ENCODE measurements at places on chromosomes 2 and 18.

- no peak for DNase-seq
Observed at GRCh38 chr18:49130261-49130660, 179.5 kb upstream of the SMAD7 start.

DNA sequence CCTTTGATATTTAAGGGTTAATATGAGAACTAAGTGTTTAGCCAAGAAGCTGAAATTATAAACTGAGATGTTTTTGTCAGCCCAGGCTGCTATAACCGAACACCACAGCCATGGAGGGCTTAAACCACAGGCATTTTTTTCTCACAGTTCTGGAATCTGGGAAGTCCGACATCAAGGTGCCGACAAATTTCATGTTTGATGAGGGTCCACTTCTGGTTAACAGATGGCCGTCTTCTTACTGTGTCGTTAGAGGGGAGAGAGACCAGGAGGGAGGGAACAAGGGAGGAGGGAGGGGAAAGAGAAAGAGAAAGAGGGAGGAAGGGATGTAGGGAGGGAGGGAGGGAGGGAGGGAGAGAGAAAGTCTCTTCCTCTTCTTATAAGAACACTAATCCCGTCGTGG, 6.5 kb upstream of the CNDP2 start:
- no peak for DNase-seq

DNA sequence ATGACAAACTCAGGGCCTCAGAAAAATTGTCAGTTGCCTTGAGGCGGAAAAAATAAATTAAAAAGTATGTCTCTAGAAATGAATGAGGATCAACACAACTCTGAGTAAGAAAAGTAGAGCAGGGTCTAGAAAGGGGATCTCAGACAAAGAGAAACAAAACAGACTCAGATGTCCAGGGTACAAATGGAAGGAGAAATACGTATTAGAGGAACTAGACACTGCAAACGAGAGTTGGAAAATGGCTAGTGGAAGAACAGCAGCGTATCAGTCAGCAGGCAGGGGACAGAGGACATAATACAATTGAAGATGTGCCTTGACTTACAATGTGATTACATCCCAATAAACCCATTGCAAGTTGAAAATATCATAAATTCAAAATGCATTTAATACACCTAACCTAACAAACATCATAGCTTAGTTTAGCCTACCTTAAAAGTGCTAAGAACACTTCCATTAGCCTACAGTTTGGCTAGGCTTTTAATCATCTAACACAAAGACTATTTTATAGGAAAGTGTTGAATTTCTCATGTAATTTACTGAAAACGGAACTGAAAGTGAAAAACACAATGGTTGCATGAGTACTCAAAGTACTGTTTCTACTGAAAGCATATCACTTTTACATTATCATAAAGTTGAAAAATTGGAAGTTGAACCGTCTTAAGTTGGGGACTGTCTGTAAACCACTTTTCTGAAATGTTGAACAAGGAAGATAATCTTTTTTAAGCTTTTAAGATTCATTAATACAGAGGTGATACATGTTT, 182.8 kb downstream of the NBAS start:
- no peak for DNase-seq

DNA sequence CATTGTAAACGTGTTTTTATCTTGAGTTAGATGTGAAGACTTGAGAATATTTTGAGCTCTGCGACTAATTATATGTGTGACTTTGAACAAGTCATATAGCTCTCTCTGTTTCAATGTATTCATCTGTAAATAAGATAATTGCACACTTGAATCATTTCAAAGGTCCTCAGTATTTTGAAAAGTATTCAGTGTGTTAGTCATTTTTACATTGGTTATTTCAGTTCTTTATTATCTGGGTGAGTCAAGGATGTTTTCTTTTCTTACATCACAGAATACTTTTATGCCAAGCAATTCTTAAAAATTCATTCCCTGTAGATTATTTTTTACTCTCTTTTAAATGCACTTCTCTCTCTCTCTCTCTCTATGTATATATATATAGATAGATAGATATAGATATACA, 1098.0 kb upstream of the ZEB2 start:
- DNase-seq = no peak

DNA sequence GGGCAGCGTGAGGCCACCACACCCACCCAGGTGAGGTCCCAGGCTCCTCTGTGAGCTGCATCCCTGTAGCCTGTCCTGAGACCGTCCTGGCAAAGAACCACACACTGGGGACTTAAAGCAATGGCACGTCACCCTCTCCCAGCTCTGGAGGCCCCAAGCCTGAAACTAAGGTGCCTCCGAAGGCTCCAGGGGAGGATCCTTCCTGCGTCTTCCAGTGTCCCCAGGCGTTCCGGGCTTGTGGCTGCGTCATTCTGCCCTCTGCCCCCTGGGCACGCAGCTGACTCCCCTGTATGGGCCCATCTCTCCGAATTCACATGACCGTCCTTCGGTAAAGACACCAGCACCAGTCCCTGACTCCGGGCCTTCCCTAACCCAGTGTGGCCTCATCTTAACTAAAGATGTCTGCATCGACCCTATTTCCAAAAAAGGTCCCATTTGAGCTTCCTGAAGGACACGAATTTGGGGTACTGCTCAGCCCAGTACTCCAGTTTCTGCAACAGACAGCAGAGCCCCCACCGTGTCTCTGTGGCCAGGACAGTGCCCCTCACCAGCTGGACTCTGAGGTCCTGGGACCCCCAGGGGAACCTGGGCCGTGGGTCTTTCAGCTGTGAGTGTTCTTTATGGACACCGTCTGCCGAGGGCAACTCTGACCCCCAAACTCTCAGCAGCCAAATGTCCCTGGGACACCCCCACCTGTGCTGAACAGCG, 75.2 kb upstream of the CTDP1 start:
- DNase-seq = no peak

- no peak for DNase-seq
Observed at GRCh38 chr2:21021430-21021829, 22.4 kb downstream of the APOB start.

- DNase-seq = peak; percentile 36
Observed at GRCh38 chr2:10688921-10689807, 611 bp downstream of the NOL10 start.

DNA sequence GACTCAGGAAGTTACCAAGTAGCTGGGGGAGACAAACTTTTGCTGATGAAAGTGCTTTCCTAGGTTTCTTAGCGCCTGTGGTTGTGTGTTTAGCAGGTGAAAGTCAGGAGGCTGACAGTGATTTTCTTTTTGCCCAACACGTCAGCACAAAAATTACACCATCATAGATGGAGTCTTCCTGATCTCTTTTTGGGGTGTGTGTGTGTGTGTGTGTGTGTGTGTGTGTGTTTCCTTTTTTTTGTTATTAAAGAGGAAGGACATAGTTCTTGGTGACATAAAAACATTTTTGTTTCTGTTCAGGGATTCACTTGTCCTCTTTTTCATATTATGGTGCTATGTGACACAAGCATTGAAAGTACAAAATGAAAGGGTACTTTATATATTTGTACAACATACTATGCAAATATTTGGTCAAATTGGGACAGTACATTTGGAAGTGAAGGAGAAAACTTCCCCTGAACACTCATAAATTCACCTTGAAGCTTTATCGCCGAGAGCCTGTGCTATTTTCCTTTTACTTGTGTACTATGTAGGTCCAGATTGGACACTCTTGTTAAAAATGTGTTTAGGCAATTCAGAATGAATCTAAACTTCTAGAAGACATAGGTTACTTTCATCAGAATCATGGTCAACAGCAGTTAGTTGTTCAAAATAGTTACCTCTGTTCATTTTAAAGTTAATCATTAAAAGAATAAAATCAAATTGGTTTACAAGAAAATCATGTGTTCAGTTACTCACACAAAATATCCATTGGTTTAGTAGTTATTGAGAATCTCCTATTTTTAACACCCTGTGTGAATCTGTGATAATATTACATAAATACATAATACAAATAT, 491.9 kb downstream of the IRS1 start:
- no peak for DNase-seq

DNA sequence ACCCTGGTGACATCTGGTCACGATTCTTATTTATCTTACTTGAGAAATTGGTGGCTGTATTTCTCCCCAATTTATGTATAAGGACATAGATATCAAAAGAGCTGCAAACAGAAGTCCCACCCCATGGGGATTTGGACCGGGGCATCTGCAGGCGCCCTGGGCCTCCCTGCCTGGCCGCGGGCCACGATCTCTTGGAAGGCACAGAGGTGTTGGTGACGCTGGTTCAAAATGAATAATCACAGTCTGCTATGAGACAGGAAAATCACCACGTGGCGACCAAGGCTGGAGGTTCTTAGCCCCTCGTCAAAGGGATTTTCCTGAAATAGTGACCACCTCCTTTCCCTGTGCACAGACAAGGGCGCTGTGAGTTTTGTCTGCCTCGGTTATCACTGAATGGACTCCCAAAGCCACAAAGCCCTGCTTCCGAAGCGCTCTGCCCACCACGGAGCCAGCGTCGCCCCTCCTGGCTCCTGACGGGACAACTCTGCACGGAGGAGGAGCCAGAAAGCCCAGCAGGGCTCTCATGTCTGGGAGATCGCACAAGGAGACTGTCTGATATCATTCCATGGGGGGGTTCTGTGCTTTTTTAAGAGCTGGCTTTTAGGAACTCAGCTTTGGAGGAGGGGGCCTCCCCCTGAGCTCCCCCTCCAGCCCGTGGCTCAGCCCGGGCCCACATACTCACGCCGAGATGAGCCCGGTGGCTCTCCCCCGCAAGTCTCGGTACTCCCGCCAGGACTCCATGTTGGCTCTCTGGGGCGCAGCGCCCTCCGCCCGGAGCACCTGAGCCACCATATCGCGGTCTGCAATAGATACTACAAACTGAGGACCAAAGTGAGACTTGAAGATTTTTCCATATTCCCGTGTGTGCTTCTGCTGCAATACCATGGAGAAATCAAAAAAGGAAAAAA, 14.6 kb downstream of the CYP27C1 start:
- no peak for DNase-seq

DNA sequence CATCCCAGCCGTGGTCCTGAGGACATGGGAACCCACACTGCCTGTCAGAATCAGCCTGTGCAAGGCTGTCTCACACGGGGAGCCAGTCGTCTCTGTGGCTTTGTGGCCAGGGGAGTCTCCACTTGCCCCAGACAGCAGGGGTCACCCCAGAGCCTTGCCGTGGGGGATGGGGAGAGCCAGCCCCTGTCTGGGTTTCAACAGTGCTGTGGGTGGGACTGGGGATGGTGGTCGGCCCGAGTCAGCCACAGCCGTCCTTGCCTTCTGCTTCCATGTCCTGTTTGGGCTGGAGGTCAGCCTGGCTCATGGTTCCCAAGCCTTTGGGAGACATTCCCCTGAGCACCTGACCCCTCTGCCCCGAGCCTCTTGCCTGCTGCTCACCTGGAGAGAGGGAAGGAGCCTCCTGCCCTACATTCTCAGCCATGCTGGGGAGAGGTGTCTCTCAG, 19.6 kb downstream of the GPR35 start:
- DNase-seq = peak; percentile 14

DNA sequence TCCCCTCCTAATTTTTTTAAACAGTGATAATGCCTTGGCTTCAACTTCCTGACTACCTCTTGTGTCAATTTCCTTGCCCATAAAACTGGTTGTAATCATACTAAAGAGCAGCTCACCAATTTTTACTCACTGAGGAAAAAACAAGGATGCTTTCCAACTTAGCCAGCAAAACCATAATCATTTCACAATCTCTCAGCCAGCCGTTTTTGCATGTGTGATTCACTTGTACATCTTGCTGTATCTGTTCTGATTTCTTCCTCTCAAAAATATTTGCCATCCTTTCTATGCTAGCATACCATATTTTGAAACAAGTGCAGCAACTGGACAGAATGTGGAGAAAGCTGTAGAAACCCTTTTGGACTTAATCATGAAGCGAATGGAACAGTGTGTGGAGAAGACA, 60.7 kb downstream of the RAB27B start:
- no peak for DNase-seq

DNA sequence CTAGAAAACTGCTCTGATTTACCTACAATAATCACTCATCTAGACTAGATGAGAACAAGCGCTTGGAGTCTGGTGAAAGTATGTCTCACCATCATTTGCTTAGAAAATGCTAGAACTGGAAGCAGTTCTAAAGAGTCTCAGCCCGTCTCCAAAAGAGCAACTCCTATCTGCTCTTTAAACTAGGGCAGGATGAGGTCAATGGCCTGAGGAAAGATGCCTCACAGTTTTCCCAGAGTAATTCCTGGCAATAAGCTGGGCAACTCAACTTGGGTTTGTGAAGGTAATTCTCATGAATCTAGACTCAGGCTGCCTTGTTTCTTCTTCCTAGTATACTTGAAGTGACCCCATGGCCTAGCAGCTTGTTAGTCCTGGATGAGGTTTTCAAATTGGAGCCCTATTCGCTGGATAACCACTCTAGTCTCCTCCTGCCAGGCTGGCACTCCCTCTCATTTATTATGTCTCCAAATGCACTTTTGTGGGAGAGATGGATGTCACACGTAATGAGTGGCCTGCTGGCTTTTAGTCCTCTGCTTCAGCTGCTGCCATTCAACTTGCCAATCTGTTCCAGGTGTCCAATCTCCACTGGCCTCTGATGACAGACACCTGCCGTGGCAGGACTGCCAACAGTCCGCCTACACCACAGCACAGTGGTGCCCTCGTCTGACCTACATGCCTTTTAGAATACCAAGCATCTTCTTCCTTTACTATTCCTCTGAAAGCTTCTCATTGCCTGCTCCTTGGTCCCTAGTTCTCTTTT, 80.9 kb downstream of the CABYR start:
- no peak for DNase-seq

DNA sequence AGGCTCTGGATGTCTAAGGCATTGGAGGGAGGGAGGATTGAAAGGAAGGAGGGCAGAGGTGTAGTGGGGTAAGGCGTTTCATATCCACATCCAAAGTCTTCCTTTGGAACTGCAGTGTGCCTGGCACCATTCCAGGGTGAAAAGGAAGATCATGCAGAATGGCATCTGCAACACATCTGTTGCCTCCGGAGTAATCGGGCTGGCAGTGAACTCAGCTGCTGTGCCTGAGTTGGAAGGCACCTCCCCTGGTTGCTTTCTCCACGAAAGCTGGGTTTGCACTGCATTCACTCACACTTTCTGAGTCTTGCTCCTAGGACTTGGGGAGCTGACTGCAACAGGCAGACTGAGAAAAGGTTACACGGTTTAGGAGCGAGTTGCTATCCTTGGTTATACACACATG, 30.3 kb upstream of the SEC11C start:
- no peak for DNase-seq

DNA sequence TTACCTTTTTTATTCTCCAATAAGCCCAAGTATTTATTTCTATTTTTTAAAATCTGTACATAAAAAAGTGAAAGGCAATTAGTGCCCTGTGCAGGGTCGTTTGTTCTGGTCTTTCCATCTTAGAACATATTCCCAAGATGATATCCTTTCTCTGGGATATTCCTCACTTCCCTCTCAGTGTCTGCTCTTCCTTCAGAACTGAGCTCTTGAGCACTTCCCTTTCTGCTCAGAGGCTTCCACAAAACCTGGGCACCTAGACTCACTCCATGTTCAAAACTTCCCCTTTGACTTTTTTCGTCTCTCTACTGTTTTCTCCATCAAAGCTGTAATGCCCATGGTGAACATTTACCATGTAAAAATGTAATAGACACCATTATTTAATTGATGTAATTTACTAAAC, 296.5 kb upstream of the TCF4 start:
- no peak for DNase-seq

DNA sequence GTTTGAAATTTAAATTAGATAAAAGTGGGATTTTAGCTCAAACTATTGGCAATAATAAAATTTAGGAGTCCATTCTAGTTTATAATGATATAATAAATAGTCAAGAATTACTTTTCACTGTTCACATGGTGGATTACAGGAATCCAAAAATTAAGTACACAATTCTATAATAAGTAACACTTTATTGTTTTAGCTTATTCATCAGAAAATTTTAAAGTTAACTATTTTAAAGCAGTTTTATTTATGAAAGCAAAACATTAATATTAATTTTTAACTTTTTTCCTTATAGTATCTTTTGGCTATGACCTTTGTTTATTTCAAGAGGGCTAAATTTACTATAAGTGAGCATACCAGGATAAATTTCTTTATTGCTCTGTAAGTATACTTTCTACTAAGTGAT, 11.4 kb downstream of the SPDYA start:
- DNase-seq = no peak

Data from activated CD4-positive, alpha-beta memory T cell treated with anti-CD3 and anti-CD28 coated beads, Interleukin-2, amount 10 ng/mL, durations not matched to agents 7 days and 5 days (primary cell).